ENCODE measurements at places on chromosomes 1 and 21. TPM values are rescaled to one million over a fixed set of nuclear protein-coding genes. Genes with fewer than 3 reads are reported as not detected.

The JTB gene
- 103 TPM for total RNA-seq

The SLC6A9 gene
- total RNA-seq = 13.2 TPM

The MXRA8 gene
- total RNA-seq = 0.36 TPM

The TIAM1 gene
- total RNA-seq = 1.0 TPM

Measured in A549 treated with AZD2906 at 1 μM for 4 hours (cell line).